ENCODE measurements at places on chromosomes 7 and 10.

DNA sequence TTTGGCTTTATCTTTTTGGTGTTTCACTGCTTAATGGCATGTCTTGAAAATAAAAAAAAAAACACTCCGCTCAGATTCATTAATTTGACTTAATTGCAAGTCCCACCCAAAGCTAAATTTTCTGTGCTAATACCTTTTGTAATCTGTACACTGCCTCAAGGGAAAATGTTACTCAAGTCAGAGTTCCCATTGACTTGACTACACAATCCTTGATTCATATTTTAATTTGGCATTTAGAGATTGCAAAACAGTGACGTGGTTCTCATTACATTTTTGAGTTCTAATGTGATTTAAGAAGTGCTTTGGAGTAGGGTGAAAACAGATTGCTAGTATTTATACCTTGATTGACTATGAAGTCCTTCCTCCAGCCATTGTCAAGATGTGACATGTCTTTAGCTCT lies 21.3 kb upstream of the LIPM start:
- no peak for DNase-seq

- peak; percentile 35 for DNase-seq
Observed at GRCh38 chr10:128047991-128048818, 78.0 kb downstream of the MKI67 start.

DNA sequence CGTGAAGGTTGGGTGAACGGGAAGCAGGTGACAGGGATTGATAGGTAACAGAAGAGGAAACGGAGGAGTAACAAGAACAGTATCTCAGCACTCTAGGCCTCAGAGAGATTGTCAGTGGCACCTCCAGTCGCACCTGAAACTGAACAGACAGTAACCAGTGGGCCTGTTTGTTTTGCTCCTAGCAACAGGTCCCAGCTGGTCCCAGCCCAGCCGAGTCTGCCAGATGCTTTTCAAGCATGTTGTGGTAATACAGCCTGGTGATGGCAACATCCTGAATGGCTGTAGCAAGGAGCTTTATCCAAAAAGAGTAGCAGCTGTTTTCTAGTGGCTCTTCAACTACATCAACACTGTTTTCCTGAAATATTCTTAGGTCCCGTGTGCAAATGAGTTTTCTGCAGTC lies 4.7 kb downstream of the CACNB2 start:
- DNase-seq, result no peak

DNA sequence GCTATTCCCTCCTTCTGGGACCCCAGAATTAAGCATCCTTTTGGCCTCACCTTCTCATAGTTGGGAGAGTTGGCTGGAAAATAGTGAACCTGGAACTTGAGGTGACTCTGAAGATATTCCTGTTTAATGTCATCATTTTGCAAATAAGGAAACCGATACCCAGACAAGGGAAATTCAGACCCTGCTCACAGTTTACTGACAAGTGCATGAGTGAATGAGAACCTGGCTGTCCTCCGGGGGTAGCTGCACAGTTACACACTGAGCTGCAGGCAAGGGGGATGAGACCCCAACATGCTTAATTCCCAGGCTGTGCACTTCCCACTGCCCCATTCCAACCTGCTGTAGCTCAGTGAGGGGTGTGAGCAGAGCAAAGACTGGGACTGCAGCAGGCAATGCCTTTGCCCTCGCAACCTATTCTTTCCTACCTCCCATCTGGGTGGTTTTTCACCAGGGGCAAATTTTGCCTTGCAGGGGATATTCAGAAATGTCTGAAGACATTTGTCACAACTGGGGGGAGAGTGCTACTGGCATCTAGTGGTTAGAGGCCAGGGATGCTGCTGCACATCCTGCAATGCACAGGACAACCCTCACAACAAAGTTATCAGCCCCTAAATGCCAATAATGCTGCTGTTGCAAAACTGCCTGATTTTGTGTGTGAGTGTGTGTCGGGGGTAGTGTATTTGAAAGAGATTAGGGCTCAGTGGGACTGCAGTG lies 136.2 kb downstream of the SORCS3 start:
- no peak for DNase-seq

DNA sequence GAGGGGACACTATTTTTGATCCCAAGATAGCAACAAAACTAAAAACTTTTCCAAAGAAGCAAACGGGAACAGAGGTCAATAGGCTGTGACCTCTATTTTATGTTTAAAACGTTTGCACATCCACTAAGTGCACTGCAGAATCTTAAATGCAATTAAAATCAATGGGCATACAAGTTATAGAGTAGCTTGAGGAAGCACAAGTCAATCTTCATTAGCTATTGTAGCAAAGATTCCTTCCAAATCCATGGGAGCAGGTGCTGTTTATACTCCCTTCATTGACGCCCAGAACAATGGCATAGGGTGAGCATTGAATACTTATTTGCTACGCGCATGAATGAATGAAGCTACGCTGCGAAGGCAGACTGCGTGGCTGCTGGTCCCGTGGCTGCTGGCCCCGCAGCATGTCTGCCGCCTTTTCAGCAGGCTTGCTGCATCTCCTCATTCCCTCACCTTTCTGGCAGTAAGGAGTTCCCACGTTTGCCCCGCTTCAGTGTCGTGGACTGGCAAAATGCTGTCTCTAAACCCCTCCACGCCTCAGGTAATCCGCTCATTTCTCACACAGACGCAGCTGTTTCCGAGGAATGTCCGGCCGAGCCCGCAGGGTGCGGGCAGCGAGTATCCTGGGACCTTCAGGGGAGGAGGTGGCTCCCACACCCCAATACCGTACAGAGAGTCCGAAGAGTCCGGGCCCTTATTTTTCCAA lies 754 bp upstream of the PHYHIPL start:
- no peak for DNase-seq

DNA sequence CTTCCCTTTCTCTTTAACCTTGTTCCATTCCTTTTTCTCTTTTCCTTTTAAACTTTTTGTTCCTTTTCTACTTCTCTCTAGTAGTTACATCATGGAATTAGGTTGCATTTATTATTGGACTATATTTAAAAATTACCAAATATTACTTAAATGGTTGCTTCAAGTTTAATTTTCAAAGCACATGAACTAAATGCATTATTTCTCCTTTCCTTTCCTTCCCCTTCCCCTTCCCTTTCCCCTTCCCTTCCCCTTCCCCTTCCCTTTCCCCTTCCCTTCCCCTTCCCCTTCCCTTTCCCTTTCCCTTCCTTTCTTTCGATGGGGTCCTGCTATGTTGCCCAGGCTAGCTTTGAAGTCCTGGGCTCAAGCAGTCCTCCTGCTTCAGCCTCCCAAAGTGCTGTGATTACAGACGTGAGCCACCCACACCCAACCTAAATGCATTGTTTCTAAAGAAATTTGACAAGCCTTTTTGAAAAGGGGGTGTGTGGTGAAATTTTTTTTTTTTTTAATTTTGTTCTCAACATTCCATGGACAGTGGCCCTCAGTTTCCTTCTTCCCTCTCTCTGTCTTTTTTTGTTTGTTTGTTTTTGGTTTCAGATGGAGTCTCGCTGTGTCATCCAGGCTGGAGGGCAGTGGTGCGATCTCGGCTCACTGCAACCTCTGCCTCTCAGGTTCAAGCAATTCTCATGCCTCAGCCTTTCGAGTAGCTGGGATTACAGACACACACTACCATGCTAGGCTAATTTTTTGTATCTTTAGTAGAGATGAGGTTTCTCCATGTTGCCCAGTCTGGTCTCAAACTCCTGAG lies 31.2 kb downstream of the TMEM60 start:
- no peak for DNase-seq

DNA sequence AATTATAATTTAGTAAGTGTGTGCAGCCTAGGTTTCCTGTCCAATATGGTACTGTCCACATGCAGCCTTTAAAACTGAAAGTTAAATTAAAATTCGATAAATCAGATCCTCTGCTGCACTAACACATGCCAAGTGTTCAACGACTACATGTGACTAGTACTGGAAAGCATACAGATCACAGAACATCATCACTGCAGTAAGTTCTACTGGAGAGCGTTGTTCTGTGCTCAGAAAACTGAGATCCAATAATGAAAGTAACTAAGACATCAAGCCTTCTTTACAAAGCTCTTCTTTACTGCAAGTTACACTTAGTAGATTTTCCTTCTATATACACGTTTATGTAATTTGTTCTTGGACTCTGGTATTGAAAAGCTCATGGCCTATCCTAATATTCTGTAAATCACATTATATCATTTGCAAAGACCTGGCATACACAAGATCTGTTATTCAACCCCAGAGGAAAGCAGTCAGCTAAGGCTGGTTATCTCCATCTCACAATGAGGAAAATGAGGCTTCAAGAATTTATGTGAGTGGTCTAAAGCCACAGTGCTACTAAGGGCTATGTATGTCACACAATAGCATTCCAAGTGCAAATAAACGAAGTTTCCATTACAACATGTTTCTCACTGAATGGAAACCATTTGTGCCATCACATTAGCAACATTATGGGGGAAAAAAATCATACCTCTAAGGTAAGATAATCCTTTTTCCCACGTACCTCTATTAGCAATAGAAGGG lies 77.6 kb downstream of the VPS41 start:
- no peak for DNase-seq

DNA sequence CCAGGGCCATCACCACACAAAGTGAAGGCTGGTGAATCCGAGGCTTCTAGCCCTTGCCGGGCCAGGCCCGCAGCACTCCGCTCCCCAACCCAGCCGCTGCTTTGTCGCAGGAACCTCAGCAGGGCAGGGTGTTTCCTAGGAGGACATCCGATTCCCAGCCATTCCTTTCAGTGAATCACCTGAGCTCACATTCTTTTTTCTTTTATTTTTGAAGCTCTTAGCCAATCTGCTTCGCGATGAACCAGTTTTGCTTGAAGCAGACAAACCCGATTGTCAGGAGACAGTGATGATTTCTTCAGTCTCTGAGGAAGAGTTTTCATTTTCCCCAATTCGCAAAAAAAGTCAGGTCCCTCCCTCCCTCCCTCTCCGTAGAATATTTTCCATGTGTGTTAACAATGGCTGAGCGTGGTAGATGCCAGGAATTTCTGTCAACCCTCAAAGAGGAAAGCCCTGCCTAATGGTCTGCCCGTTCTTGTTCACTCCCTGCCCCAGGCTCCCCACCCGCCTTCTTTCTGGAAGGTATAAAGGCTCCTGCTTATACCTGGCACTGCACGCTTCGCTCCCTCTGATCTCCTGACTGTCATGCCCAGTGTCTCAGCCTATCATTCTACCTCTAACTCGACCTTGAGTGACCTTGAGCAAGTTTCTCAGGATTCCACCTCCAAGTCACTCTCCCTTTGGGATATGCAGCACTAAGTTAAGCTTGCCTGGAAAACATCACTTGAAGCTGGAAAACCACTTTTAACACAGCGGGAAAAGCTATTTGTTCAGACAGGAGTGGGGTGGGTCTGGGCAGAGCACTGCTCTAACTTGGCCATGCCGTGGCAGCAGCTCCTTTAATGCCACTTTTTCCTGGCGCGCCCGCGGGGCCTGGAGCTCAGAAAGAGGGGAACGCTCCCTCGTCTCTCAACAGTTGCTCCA lies 35.1 kb downstream of the EGFR start:
- DNase-seq, result no peak

DNA sequence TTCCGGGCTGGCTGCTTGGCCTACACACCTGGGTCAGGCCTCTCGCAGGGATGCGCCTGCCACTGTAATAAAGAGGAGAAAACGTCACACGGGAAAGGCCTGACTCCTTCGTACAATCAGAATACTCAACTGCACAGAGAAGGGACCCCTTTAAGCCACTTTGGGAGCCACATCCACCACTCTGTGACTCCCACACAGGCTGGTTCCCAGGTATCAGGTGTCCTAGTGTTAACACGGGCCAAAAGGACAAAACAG lies 5.8 kb upstream of the ZNF736 start:
- no peak for DNase-seq

DNA sequence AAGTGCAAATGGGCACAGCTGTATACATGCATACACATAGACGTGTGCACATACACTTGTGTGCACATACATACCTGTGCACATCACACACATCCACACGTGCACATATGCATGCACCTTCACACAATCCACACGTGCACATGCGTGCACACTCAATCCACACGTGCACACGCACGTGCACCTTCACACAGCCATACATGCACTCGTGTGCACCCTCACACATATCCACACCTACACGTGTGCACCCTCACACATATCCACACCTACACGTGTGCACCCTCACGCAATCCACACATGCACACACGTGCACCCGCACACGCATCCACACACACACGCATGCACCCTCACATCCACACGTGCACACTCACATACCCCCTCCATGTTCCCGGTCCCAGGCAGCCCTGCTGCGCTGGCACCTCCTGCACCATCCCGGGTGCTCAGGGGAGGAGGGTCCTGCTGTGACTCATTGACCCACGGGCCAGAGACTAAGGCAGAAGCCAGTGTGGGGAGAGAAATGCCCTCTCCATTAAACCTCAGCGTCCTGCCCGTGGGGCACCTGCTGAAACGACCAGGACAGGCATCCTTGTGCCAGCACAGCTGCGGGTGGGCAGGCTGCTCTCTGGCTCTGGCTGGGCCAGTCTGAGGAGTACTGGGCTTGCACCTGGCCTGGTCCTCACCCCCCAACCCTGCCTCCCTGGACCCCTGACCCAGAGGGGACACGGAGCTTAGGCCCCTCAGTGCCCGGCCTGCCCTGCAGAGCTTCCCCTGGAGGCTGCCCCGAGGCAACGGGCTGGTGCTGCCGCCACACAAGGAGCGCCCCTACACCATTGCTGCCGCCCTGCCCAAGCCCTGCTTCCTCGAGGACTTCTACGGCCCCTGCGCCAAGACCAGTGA lies 17.8 kb upstream of the UTF1 start:
- no peak for DNase-seq

DNA sequence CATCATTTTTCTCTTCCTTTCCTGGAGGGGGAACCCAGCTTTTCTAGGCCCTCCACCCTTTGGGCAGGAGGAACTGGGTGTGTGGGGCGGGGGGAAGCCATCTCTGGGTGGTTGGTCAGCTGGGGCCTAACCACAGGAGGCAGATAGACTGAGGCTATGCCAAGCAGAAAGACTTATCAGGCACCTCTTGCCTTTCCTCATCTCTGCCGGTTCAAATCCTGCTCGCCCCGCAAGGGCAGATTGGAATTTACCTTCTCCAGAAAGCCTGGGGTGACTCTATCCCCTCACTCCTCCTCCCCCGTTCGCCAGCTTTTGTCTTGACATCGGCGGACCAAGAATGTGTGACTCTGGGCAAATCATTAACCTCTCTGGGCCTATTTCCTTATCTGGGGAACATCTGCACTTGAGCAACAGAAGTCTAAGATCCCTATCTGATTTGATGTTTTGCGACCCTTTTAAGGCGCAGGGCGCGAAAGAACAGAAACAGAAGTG lies 584 bp upstream of the GARS1 start:
- DNase-seq, result no peak

DNA sequence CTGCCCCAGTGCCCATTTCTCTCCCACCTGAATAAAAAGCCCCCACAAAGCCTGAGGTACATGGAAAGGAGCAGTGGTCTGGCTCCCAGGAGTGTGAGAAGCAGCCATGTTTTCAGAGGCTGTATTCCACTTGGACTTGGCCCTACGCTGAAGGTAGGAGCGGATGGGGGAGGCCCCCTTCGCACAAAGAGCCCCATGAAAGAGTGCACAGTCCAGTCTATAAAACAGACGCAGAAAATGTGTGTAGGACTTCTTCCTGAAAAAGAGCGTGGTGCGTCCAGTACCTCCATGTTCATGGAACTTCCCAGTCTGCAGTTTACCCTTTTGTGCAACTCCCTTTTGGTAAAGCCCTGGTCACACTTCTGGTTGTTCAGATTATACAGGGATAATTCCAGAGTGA lies 69.3 kb downstream of the EGFR start:
- no peak for DNase-seq

- DNase-seq, result no peak
Observed at GRCh38 chr10:3848005-3848774, 63.2 kb upstream of the KLF6 start.
